ENCODE measurements at places on chromosomes 6 and 20.

DNA sequence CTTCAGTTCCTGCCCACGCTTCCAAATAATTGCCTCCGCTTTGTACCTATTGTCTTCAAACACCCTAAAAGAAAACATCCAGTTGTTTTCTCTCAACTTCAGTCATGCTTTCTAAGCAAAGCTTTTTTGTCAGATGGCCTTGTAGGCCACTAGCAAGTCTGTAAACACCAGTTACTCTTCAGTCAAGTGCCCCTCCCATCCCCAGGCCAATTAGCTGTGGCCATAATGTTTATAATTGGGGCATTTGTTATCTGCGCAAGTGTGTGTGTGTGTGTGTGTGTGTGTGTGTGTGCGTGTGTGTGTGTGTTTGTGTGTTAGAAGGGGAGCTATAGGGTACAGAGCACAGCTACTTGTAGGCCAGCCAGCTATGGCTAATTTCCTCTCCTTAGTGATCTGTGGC lies 272.4 kb upstream of the MARCKS start:
- no peak for DNase-seq

DNA sequence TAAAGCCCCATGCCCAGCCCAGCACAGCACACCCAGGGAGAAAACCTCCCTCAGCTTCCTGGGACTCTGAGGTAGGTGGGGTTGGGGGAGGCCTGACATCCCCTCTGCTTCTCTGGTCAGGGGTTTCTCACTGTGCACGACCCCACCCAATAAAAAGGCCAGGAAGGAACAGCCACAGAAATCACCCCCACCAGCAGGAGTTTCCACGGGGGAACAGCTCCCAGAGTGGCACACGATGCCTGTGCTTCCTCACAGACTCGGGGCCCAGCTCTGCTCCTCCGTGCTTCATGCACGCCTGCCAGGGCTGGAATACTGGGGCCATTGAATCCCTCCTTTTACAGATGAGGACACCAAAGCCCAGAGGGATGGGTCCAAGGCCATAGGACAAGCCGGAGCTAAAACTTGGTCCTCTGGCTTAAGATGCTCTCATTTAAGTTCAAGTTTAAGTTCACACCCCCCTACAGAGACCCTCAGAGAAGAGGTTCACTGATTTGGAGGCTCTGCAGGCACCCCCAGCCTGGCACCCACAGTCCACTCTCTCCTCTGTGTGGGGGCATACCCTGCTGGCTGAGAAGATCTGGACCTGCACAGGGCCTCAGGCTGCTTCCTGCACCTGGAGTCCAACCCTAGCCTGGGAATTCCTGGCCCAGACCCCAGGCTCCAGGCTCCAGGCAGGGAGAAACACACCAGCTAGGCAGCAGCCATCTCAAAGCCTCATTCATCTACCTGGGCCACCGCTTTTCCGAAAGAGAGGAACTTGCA lies 14.3 kb downstream of the ACSS1 start:
- no peak for DNase-seq

- no peak for DNase-seq
Measured at GRCh38 chr20:58109126-58109880, 119.2 kb downstream of the ANKRD60 start.

GRCh38 chr20:38104285-38104684 lies 60.8 kb downstream of the TGM2 start:
- no peak for DNase-seq

GRCh38 chr6:81562169-81562568 lies 190.3 kb downstream of the TENT5A start:
- no peak for DNase-seq

DNA sequence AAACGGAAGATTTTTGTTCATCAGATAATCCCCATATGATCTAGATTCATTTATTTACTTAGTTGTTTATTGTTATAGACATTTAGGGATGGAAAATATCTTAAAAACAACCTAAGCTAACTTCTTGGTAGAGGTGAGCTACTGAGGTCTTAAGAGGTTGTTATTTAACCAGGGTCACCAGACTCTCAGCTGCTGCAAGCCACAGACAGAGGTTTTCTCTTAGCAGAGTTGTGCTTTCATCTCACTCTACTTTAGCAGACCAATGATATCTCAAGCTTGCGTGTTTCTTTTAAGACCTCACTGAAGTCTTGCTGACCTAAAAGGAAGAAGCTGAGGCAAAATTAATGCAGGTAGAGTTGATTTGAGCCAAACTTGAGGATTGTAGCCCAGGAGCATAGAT lies 43.6 kb downstream of the NCOA7 start:
- DNase-seq = no peak

Data from activated CD8-positive, alpha-beta memory T cell treated with anti-CD3 and anti-CD28 coated beads, Interleukin-2, amount 50 U/mL, for 4 hours (primary cell).